ENCODE measurements at places on chromosomes 4 and X. TPM values are rescaled to one million over a fixed set of nuclear protein-coding genes. Genes with fewer than 3 reads are reported as not detected.

KCND1 gene
- 0.49 TPM for total RNA-seq

KCNE5 gene
- not detected for total RNA-seq

FGF5 gene
- total RNA-seq: not detected

NEUROG2 gene
- total RNA-seq: not detected

CXCL8 gene
- 2.0 TPM for total RNA-seq

EVC gene
- total RNA-seq: 15.1 TPM

Measured in subcutaneous adipose tissue (tissue), 4 donors.